Cardiac septum (tissue), 1 donor: ENCODE measurements at places on chromosomes 1 and 21.
A peak's percentile ranks its signal among the peaks of the same experiment; 100 is the strongest.

DNA sequence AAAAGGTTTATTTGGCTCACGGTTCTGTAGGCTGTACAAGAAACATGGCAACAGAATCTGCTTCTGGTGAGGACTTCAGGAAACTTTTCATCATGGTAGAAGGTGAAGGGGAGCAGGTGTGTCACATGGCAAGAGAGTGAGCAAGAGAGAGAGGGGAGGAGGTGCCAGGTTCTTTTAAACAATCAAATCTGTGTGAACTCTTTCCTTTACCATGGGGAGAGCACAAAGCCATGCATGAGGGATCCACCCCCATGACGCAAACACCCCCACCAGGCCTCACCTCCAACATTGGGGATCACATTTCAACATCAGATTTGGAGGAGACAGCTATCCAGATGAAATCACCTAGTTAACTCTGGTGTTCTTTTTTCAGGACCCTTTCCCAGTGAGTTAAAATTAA, 103.6 kb downstream of the GALNT2 start:
- no peak for DNase-seq

GRCh38 chr1:24939675-24940193, 9.7 kb upstream of the RUNX3 start:
- DNase-seq, result no peak

GRCh38 chr1:43147625-43148327, 24.3 kb downstream of the EBNA1BP2 start:
- peak; percentile 86 for DNase-seq

DNA sequence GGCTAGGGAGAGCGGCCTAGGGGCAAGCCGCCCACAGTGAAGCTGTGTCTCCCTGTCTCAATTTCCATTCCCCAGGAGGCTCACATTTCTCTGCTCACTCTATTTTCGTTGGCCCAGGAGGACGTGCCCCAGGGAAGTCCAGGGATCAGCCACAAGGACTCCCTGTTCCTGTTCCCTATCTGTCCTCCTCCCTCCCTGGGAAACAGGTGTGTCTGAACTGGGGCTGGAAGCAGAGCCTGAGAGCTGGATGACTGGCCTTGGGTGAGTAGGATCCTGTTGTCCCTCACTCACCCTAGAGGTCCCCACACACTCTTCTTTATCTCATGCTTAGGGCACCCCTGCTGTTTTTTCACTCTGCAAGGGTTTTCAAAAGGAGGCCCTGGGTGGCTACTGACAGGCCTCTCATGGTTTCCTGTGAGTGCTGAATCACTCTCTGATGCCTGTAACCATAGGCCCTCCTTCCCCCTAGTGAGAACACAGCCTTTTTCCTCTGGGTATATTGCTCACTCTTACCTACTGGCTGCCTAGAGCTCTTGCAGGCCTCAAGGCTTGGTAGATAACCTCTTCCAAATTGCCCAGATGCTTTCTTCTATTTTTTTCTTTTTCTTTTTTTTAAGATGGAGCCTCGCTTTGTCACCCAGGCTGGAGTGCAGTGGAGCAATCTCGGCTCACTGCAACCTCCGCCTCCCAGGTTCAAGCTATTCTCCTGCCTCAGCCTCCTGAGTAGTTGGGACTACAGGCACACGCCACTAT, 3.3 kb upstream of the UTP11 start:
- DNase-seq, result no peak

DNA sequence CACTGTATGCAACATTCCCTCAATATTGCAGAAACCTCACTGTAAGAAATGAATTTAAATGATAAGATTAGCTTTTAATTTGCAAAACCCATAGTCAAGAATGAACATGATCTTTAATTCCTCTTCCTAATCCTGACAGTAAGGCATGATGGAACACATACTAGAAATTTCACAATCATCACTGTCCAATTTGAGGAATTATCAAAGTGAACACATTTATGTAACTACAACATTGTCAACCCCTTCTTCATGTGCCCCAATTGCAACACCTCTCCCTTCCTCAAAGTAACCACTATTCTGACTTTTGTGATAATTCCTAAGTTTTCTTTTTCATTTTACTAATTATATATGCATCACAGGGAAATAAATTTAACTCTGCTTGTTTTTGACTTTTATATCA, 103.1 kb downstream of the LHX8 start:
- no peak for DNase-seq

GRCh38 chr1:107782217-107782845, 182.6 kb downstream of the VAV3 start:
- no peak for DNase-seq

GRCh38 chr1:226400519-226401354, 7.2 kb downstream of the PARP1 start:
- DNase-seq, result no peak

DNA sequence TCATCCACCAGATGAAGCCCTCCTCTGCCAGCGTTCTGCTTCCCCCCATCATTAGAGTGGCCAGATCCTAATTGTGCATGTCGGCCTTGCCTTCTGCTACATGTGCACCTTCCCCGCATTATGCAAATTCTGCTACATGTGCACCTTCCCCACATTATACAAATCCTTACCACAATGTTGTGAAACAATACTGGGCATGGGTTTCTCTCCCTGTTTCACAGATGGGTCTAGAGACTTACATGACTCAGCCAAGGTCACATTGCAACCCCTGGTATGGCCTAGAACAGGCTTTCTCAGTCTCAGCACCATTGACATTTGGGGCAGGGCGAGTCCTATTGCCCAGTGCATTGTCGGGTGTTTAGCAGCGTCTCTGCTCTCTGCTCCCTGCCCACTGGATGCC, 1.0 kb upstream of the CELA2A start:
- DNase-seq, result no peak

GRCh38 chr1:46446646-46447498, 42.8 kb upstream of the DMBX1 start:
- DNase-seq, result peak; percentile 86

- no peak for DNase-seq
Measured at GRCh38 chr1:168792592-168793125, 63.7 kb upstream of the DPT start.
